Naive thymus-derived CD8-positive, alpha-beta T cell (primary cell): ENCODE measurements at places on chromosomes 4 and X. TPM values are rescaled to one million over a fixed set of nuclear protein-coding genes. Genes with fewer than 3 reads are reported as not detected.

Gene PLXNB3
- total RNA-seq, result 0.34 TPM

Gene BMP15
- not detected for total RNA-seq

Gene PLS3
- not detected for total RNA-seq

Gene ASB9
- 0.33 TPM for total RNA-seq

Gene TCEAL7
- total RNA-seq, result not detected

Gene KLB
- total RNA-seq, result 0.05 TPM

Gene CT45A10
- not detected for total RNA-seq

Gene PSAPL1
- total RNA-seq, result not detected

Gene STARD8
- total RNA-seq, result 0.14 TPM

Gene NHSL2
- total RNA-seq, result 0.81 TPM

Gene RAI2
- total RNA-seq, result 2.9 TPM

Gene ZIC3
- not detected for total RNA-seq

Gene SLC26A1
- 0.44 TPM for total RNA-seq

Gene ETFDH
- 26.8 TPM for total RNA-seq

Gene HPGDS
- total RNA-seq, result not detected

Gene HELT
- not detected for total RNA-seq

Gene PNMA6E
- not detected for total RNA-seq

Gene SPANXB1
- total RNA-seq, result not detected

Gene ZNF630
- 5.2 TPM for total RNA-seq

Gene OTC
- not detected for total RNA-seq

Gene KLHL4
- total RNA-seq, result not detected

Gene MAGEA2B
- not detected for total RNA-seq

Gene DTHD1
- 0.34 TPM for total RNA-seq

Gene PPARGC1A
- total RNA-seq, result not detected

Gene SLC10A4
- total RNA-seq, result not detected

Gene RASL11B
- total RNA-seq, result 0.73 TPM

Gene HSFX1
- total RNA-seq, result 0.62 TPM

Gene BEND2
- total RNA-seq, result not detected

Gene HPGD
- total RNA-seq, result 6.8 TPM
